ENCODE measurements at places on chromosomes 13 and 19.
A peak's percentile ranks its signal among the peaks of the same experiment; 100 is the strongest.

- DNase-seq, result no peak
Observed at GRCh38 chr19:6794686-6795431, 22.4 kb downstream of the VAV1 start.

DNA sequence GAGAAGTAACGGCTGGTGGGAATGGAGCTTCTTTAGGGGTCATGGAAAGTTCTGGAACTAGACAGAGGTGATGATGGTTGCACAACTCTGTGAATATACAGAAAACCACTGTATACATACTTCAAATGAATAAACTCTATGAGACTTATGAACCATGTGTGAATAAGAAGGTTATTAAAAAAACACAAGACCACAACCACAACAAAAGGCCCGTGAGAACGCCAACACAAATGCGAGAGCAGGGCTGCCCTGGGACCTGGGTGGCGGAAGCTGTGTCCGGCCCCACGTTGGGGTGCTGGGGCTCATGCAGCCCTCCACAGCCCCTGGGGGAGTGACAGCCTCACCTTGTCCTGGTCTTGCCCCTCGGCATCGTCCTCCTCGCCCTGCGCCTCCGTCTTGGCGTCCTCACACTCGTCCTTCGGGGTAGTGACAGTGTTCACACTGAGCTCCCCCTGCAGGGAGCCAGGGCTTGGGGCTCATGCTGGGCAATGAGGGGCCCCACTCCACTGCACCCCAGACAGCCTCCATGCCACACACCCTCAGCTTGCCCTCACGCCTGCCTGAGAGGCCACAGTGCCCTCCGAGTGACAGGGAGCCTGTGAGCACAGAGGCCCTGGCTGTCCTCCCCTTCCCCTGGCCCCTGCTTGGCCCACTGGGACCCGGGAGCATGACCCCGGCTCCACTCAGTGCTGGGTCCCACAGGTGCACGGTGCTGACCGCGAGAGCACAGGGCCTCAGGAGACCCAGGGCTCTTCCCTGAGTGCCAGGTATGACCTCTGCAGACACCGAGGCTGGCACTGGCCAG, 16.0 kb downstream of the IZUMO4 start:
- no peak for DNase-seq

GRCh38 chr13:25217023-25217885, 45.2 kb upstream of the AMER2 start:
- DNase-seq, result no peak

DNA sequence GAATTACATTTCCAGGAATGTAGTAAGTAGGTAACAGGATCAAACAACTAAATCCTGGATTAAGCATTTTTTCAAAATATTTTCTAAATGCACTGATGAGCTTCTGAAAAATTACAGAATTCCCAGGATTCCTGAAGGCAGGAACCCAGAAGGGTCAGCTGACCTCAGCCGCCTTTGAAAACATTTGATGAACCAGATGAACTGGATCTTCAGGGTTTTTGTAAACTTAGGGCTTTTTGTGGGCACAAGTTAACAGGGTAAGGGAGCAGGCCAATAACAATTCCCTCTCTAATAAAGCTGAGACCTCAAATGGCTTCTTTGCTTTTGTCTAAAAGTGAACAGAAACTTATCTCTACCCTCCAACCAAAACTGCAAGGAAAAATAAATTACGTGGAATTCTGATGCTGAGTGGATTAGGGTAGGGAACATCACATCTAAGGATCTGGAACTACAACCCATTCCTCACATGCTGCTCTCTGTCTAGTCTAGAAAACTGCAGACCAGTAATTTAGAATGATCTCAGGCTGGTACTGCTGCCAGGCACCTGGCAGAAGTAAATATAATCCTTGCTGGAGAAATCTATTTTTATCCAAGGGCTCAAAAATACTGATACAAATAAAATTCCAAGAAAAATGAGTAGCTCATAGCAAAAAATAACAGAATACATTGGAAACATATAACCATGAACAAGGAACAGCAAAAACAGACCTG, 48.2 kb upstream of the N4BP2L1 start:
- no peak for DNase-seq

GRCh38 chr13:56314765-56315164, 826.0 kb upstream of the PRR20A start:
- peak; percentile 17 for DNase-seq

DNA sequence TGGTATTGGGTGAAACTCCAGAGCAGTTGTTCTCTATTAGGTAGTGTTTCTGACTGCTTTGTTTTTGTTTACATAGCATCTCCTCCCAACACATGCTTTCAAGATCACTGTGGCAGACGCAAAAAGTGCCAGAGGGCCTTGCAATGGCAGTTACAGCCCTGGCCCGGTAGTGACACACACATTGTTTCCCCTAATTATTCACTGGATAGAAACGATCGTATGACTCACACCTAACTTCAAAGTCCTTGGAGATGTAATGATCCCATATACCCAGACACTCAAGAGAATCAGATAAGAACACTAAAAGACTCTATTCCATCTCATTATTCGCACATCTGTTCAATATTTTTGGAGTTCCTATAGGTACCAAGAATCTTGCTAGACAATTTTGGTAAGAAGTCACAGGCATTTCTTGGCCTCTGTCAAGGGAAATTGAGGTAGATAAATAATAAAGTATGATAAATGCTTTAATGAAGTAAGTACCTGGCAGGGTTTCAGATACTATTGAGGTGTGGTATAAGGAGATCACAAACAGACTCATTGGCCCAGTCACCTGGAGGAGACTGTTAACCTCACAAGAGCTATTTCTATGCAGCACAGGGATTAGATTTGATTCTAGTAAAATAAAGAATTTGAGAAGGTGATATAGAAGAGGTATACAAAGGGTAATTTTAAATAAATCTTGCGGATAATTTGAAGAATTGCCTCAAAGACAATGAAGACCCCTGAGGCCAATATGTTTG, 485.3 kb downstream of the SLITRK6 start:
- DNase-seq, result peak; percentile 25

GRCh38 chr13:59893266-59893665, 270.5 kb downstream of the DIAPH3 start:
- DNase-seq, result no peak

DNA sequence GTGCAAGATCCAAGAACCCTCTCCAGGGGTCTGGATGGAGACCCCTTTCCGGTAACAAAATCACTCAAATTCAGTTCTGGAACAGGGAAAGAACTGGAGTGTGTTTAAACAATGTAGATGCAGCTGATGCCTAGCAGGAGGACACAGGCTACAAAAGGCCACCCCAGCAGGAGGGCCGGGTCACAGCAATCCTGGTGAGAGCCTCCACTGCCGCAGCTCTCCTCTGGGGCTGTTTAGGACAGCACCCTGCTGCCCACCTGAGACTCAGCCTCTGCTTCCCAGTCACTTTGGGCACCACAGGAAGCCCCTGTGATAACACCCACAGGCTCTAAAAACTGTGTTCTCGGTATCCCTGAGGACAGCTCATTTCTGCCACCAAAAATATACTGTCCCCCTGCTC, 318.7 kb upstream of the NBEA start:
- DNase-seq, result no peak

GRCh38 chr19:47729799-47730520, 15.4 kb upstream of the NOP53 start:
- peak; percentile 23 for DNase-seq

DNA sequence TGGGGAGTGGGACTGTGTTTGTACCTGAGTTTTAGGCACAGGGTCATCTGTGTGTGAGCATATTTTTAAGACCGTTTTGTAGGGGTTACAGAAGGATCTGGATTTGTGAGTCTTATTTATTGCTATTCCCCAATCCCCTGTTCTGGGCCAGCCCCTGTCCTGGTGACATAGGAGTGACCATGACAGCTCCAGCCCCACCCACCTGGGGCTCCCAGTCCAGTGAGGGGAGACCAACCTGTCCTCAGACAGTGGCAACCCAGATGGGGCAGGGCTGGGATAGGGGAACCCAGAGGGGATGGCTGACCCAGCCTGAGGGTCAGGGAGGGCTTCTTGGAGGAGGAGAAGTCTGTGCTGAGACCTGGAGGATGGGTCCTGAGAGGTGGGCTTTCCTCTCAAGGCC, 10.7 kb downstream of the TMEM160 start:
- DNase-seq, result no peak

DNA sequence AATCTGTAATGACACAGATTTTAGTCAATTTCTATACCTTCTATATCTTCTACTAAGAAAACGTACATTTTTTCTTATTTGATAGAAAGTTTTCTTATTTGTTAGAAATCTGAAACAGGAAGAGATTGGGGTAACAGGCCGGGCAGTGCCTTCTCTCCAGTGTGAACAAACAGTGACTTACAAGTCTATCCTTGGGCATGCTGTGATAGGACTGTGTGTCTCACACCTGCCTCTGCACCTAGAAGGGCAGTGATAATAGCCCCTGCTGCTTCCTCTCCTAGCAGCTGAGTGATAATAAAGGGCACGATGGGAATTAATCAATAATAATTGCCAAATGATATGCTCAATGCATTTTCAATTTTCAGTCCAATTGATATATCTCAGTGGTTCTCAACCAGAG, 1.4 kb downstream of the TMEM272 start:
- DNase-seq, result no peak

Data from SK-N-DZ (cell line).